Placental pericyte (primary cell): ENCODE measurements at places on chromosomes 11 and 22. TPM values are rescaled to one million over a fixed set of nuclear protein-coding genes. Genes with fewer than 3 reads are reported as not detected.

Gene APOC3
- total RNA-seq: not detected in 2 replicates

Gene CHADL
- total RNA-seq: 0.57 and 1.1 TPM in 2 replicates

Gene OVCH2
- not detected in 2 replicates for total RNA-seq

Gene RAB38
- 2.8 and 10.5 TPM in 2 replicates for total RNA-seq

Gene ALDH3B1
- 22.0 and 78.8 TPM in 2 replicates for total RNA-seq

Gene CXCR5
- not detected in 2 replicates for total RNA-seq

Gene SWAP70
- total RNA-seq: 28.9 and 30.2 TPM in 2 replicates

Gene KCNJ1
- not detected in 2 replicates for total RNA-seq

Gene SOX6
- total RNA-seq: 5.9 and 10.0 TPM in 2 replicates

Gene APOA4
- not detected in 2 replicates for total RNA-seq

Gene OR4A16
- total RNA-seq: not detected in 2 replicates

Gene CTSW
- total RNA-seq: not detected in 2 replicates

Gene ASRGL1
- total RNA-seq: under 0.01 and 0.88 TPM in 2 replicates

Gene DPAGT1
- 34.6 and 37.8 TPM in 2 replicates for total RNA-seq

Gene FOLR3
- total RNA-seq: 2.1 TPM in 1 of 2 replicates, not detected in the other

Gene CHRNA10
- total RNA-seq: 0.66 and 1.1 TPM in 2 replicates

Gene AMOTL1
- 41.8 and 71.9 TPM in 2 replicates for total RNA-seq

Gene DNAJB7
- total RNA-seq: not detected in 2 replicates
